Stimulated activated CD4-positive, alpha-beta T cell treated with anti-CD3 and anti-CD28 coated beads, Interleukin-15, amount 100 ng/mL, for 1 hour (primary cell): ENCODE measurements at places on chromosomes 2 and 18.

GRCh38 chr2:102724016-102724490 is 37.8 kb upstream of the TMEM182 start:
- DNase-seq = no peak

DNA sequence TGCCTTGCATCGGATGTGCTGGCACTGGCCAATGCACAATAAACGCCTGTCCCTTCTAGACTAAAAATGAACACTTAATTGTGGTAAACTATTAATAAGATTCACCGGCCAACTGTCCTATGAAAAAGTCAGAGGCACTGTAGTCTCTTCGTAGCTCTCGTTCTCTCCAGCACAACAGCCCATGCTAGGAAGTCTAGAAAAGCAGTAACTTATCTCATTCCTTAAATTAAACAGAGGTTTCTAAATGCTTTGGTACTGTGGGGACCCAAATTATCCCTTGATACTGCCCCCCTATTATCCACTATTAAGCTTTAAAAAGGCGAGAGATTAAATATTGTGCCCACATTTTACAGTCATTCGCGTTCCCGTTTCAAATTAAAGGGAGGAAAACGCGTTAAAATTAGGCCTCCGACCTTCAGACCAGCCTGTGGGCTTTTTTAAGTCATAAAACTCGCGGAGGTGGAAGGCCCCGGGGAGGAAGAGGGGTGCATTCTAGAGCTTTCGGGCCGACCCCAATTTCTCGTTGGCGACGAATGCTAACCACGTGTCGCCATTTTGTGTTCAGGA is 1.5 kb upstream of the PCBP1 start:
- DNase-seq = no peak

GRCh38 chr18:7779211-7779610 is 212.1 kb downstream of the PTPRM start:
- DNase-seq = no peak

GRCh38 chr2:176891857-176892256 is 320.7 kb upstream of the HNRNPA3 start:
- no peak for DNase-seq

GRCh38 chr2:73033766-73034381 is 37.6 kb downstream of the SFXN5 start:
- DNase-seq = no peak

DNA sequence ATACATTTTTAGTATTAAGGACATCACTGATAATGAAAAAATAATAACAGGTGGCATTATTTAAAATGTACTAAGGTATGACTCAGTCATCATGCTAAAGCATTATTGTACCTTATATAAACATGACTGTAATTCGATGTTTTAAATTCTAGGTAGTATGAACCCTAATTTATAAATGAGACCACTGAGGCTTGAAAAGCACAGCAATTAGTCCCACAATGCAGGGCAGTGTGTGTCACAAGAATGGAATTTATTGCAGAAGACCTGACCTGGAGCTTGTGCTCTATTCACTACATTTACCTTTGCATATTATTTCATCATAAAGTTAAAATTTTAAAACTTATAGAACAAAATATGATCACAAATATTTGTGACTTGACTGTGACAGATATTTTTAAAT is 358.5 kb upstream of the DSEL start:
- no peak for DNase-seq

DNA sequence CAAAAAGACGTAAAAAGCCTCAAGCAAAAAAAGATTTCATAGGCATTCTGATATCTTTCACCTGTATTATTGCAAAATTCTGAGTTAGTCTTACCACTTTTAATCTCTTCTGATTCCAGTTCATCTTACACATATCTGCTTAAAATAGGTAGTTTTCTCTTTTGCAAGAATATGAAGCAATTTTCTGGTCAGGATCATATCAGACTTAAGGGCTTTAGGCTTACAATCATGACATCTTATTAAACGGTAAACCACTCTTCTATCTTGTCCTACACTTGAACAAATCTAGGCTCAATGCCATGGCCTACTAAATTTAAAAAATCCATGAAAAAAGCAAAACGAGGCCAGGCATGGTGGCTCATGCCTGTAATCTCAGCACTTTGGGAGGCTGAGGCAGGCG is 50.1 kb upstream of the GAREM1 start:
- DNase-seq = no peak

GRCh38 chr2:172308253-172308935 is 119.0 kb upstream of the ITGA6 start:
- no peak for DNase-seq

GRCh38 chr2:16664809-16665747 is 556 bp downstream of the CYRIA start:
- no peak for DNase-seq

DNA sequence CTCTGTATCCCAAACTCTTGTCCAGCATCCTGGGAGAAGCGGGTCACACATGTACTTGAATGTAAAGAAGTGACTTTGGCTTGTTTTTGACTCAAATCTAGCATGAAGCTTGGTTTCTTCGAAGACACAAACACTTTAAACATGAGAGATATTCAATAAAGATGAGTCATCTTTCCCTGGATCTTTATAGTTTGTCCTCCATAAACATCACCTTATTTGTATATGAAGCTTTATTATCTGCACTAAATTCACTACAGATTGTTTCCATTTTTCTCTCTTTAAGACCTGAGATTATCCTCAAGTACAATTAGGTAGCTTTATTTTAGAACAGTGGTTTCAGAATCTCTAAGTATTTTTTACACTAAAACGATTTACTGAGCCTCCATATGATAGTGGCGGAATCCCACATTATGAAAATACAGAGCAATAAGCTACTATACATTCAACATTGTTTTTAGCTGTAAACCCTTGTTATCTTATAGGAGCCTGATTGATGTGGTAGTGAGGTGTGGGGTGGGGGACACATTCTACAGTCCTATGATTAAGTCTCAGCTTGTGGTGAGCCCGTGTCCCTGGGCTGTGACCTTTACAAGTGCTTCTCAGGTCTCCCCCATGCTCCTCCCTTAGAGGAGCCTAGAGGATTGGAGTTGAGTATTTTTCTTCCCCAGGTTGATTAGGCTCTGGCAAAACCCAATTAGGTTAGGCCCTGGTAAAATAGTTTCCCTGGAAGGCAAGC is 79.6 kb upstream of the RAPGEF4 start:
- no peak for DNase-seq
